Renal cortex interstitium (tissue), 15 donors: ENCODE measurements at places on chromosomes 13 and 19. TPM values are rescaled to one million over a fixed set of nuclear protein-coding genes. Genes with fewer than 3 reads are reported as not detected.

- DNase-seq = no peak
These were observed at the start of gene TTYH1 for GRCh38 chr19:54415208-54415900. TSS of gene TTYH1 (plus strand) at chr19:54415464. CDS start at chr19:54415553, 89 bp downstream.

GRCh38 chr19:19077103-19077502 lies 13.3 kb downstream of the SLC25A42 start:
- no peak for DNase-seq

DNA sequence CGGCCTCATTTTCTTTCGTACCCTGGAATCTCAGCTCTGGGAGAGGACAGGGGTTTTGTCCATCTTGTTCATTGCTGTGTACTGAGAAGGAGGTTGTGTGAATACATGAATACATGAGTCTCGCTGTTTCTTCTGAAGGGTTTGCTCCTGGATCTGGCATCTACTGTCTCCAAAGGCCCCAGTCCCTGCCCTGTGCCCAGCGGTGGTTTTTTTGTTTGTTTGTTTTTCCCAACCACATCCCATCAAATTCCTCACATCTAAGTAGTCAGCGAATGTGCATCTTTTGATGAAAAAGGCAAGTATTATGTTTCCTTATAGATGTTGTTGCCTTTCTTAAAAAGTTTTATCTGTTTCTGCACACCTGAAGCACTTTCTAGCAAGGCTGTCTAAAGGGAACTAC lies 12.5 kb downstream of the DCAF15 start:
- DNase-seq = no peak

EGLN2 gene
- polyA plus RNA-seq = 80.5 TPM

DNA sequence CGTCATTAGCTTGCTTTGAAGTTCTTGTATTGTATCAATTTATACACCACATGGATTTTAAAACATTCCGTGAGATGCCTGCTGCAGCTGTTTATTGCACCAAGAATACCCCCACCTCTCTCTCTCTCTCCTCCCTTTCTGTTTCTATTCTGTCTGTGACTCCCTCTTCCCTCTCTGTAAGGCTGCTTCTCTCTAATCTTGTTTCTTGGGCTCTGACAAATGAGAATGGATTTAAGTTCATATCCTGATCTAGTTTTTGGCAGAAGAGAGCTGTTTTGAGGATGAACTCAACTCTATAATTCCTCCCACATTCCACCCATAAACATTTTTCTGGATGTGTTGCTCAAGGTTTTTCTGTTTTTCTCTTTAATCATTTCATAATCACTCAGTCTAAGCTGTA lies 144.3 kb upstream of the FRY start:
- no peak for DNase-seq
